T follicular helper cell (primary cell): ENCODE measurements at places on chromosomes 5 and 9.

DNA sequence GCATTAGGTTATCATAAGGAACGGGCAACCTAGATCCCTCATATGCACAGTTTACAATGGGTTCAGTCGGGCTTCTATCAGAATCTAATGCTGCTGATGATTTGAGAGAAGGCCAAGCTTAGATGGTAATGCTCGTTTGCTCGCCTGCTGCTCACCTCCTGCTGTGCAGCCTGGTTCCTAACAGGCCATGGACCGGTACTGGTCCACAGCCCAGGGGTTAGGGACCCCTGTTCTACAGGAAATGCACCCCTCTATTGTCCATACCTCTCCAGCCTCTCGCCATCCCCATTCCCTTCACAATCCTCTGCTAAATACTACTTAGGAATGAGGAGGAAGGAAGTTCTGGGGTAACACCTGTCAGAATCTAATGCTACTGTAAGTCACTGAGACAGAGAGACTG is 75.1 kb downstream of the OXCT1 start:
- DNase-seq, result no peak

- no peak for DNase-seq
Measured at GRCh38 chr5:43780586-43780985, 177.6 kb downstream of the NNT start.

- DNase-seq, result no peak
Measured at GRCh38 chr5:111764019-111764418, 7.0 kb upstream of the NREP start.

GRCh38 chr5:125719681-125720347 is 703.4 kb upstream of the GRAMD2B start:
- no peak for DNase-seq

DNA sequence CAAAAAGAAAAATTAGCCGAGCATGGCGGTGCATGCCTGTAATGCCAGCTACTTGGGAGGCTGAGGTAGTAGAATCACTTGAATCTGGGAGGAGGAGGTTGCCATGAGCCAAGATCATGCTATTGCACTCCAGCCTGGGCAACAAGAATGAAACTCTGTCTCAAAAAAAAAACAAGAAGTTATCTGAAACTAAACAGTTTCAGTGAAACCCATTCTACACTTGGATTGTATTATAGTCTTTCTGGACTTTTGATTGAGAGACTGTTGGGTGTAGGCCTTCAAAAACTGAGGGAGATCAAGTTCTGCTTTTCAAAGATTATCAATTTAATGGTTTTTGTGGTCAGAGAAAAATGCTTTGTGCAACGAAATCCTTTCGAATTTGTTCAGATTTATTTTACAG is 34.6 kb upstream of the SPINK5 start:
- no peak for DNase-seq

DNA sequence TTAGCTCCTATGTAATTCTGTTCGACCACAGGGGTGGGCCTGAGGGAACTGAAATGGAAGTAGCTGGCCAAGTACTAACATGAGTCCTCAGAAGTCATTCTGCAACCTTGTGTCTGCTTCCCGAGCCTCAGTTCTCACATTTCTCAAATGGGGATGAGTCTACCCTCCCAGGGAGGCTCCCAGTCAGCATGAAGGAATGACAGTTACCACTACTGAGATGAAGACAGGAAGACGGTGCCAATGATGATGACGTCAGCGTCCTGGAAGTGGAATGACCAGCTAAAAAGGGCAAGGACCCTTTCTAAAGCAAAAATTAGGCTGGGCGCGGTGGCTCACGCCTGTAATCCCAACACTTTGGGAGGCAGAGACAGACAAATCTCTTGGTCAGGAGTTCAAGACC is 6.8 kb downstream of the PIP5KL1 start:
- no peak for DNase-seq

GRCh38 chr9:110710420-110710819 is 41.8 kb downstream of the MUSK start:
- DNase-seq, result no peak

- no peak for DNase-seq
Measured at GRCh38 chr5:89065919-89066318, 182.9 kb upstream of the MEF2C start.

GRCh38 chr9:84169240-84169639 is 171.3 kb downstream of the SLC28A3 start:
- DNase-seq, result no peak

- DNase-seq, result no peak
Measured at GRCh38 chr5:168153876-168154270, 137.6 kb upstream of the WWC1 start.

DNA sequence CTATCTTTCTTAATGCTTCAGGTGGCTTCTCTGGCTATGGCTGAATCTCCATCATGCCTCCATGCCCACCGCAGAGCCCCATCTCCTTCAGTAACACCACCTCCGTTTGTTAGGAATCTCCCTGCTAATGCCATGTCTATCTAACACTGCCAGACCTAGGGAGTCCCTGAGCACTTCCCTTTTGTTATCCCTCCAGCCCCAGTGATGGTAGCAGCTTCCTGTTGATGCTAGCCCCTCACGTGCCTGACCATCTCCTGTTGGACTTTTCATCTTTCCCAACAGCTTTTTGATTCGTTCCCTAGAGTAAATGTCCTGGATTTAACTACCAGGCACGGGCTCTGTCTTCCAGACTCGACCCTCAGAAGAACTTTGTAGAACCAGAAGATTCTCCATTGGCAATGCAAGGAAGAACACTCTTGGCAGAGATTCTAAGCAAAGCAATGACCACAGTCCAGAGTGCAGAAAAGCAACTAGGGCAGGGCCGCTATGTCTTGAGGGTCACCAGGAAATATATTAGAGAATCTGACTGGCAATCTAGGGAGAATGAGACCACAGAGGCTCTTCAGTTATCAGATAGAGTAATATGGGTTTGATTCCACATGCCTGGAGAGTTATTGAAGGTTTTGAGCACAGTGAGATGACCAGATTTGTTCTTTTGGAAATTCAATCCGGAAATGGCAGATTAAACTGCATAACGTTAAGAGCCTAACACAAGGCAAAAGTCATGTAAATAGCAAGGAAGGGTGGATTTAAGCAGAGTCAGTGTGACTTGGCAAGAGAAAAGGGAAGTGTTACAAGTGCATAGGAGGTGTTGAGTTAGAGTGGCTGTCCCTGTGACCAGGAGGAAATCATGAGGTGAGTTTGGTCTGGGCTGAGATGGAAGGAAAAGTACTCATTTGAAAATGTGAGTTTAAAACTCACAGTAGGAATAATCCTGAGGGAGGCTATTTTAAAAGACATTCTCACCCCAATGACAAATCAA is 555.2 kb downstream of the ACTL7B start:
- no peak for DNase-seq

DNA sequence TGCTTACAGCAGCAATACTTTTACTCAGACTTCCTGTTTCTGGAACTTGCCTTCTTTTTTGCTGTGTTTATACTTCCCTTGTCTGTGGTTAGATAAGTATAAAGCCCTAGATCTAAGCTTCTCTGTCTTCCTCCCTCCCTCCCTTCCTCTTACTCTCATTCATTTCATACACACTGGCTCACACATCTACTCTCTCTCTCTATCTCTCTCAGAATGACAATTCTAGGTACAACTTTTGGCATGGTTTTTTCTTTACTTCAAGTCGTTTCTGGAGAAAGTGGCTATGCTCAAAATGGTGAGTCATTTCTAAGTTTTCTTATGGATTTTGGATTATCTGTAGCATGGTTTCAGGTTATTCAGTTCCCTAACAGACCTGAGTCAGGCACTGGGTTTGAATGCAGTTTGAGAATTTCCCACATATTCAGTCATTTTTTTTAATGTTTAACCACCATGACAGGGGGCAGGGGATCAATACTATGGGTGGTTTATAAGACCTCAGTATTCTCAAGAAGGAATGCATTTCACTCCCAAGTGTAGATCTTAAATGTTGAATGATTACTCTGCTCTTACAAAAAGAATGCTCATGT is at the start of gene IL7R:
TSS of gene IL7R (plus strand) at position 127 of the 587 bp plus-strand sequence. CDS start at position 214, 87 bp downstream.
- DNase-seq, result no peak

- no peak for DNase-seq
Measured at GRCh38 chr9:94029932-94030317, 54.3 kb upstream of the PTPDC1 start.

DNA sequence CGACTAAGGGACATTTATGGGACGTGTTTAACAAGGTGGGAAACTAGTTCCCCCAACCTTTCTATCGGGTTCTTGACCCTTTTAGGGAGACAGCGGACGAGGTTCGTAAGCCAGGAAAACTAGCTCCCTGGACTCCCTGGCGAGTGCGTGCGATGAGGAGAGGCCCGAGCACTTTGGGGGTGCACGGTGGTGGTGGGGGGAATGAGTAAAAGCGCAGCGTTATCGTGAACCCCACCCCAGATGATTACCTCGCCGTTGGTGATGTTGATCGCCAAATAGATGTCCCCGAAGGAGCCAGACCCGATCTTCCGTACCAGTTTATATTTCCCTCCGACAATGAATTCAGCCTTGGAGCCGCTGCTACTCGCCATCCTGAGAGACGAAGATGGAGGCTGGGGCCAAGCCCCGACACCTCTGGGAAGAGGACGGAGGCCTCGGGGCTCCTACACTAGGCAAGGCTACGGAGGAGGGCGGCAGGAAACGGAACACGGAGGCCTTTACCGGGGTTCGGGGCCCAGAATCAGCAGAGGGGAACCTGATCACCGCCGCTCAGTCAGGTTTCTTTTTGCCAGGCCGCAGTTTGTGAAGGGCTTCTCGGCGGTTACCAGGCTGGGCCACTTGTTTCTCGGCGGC is 529 bp downstream of the CSNK1A1 start:
- DNase-seq, result no peak

DNA sequence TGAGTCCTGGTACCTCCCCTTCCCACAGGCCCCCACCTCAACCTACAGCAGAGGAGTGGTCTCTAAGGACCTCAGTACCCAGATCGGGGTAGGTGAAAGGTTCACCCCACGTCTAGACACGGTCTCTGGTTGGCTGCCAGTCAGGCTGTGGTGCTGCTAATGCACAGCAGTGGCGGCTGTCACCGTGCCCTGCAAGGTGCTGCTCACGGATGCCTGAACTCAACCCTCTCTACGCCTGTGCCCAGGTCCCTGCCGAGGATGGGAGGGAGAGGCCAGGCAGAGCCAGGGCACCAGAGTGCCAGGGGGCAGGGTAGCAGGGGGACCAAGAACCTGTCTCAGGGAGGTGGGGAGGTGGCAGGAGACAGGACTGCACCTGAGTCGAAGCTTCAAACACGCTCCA is 14.3 kb downstream of the IER5L start:
- no peak for DNase-seq

DNA sequence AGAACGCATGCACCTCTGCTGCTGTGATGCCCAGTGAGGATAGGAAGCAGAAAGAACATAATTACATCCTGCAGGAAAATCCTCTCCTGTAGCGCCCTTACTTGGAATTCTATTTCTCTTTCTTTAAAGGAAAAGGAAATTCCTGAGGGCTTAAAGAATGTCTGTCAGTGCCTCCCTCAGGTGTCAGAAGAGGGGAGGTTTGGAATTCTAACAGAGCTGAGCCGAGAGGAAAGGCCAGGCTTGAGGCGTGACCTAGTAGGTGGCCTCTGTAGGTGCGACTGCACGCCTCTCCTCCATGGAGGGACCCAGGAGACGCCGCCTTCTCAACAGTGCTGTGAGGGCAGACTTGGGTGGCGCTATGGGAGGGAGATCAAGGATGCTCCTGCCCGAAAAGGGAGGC is 55.9 kb upstream of the ERCC6L2 start:
- no peak for DNase-seq

- no peak for DNase-seq
Measured at GRCh38 chr9:117305454-117305853, 109.4 kb downstream of the ASTN2 start.

DNA sequence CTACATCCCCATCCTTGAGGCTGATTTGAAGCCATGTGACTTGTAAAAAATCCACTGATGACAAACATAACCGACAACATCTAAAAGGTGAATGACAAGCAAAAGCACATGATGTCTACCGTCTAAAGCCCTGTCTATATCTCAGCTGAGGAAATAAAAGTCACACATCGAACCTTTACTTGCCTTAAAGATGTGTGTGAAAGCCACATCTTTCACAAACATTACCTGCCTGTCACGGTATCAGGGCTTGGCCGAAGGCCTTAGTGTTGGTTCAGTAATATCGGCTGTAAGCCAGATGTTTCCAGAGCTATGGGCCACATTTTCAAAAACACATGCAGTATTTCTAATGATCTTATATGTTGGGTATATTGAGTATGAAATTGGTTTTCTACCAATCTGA is 125.8 kb downstream of the EFNA5 start:
- no peak for DNase-seq

GRCh38 chr9:81720450-81721086 is 31.2 kb upstream of the TLE1 start:
- DNase-seq, result no peak

DNA sequence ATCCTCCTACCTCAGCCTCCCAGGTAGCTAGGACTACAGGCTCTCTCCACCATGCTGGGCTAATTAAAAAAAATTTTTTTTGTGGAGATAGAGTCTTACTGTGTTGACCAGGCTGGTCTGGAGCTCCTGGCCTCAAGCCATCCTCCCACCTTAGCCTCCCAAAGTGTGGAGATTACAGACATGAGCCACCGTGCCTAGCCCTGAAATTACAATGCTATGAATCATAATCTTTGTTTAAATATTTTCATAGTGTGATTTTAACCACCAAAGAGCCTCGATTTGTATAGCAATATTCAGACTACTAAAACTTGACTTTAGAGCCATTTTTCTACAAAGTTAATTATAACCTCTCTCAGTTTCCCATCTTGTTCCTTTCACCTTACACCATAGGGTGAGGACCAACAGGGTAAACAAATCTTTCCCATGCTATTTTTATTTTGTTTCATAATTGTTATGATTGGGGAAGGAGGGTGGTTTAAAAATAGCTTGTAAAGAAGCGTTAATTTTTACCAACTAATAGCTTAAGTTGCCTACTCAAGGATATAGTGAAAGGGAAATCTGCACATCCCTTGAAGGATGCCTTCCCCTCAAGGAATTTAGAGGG is 32.7 kb downstream of the UBE2D2 start:
- DNase-seq, result no peak

DNA sequence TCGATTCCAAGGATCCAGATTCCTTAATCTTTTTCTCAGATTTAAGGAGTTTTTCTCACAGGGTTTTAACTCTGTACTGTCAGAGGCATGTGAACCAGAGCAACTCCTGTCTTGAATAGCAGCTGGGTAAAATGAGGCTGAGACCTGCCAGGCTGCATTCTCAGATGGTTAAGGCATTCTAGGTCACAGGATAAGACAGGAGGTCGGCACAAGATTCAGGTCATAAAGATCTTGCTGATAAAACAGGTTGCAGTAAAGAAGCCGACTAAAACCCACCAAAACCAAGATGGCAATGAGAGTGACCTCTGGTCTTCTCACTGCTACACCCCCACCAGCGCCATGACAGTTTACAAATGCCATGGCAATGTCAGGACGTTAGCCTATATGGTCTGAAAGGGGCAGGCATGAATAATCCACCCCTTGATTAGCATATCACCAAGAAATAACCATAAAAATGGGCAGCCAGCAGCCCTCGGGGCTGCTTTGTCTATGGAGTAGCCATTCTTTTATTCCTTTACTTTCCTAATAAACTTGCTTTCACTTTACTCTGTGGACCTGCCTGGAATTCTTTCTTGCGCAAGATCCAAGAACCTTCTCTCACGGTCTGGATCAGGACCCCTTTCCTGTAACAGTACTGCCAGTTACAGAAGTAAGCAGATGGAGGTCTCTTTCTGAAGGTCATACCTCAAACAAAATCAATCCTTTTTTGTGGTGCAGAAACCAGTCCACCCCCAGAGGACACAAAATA is 87.1 kb downstream of the SLC38A9 start:
- DNase-seq, result no peak

- DNase-seq, result no peak
Measured at GRCh38 chr9:121736934-121737462, 85.6 kb downstream of the DAB2IP start.

- DNase-seq, result no peak
Measured at GRCh38 chr9:127746959-127747569, 12.0 kb upstream of the TOR2A start.
